Left colon (tissue), 2 donors: ENCODE measurements at places on chromosomes 3 and 15. TPM values are rescaled to one million over a fixed set of nuclear protein-coding genes. Genes with fewer than 3 reads are reported as not detected.
A peak's percentile ranks its signal among the peaks of the same experiment; 100 is the strongest.

DNA sequence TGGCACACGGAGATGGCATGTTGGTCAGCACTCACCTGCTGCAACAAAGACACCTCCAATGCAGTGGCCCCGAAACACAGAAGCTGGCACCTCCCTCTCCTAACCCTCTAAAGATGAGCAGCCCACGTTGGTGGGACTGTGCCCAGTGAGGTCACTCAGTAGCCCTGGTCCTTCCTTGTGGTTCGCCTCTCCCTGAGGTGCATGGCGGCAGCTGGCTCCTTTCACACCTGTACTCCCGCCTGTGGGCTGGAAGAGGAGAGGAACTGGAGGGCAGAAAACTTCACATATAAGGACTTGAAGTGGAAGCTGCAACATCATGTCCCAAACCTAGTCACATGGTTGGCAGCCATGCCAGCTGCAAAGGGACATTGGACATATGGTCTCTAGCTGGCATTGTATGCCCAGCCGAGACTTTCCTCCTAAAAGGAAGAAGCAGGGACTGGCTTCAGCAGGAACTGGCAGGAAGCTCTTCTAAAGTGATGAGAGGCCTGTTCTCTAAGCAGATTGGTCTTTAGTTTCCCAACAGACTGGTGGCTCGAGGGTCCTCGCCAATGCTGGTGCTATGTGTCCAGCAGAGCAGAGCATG is 10.8 kb upstream of the C3orf22 start:
- DNase-seq: no peak

DNA sequence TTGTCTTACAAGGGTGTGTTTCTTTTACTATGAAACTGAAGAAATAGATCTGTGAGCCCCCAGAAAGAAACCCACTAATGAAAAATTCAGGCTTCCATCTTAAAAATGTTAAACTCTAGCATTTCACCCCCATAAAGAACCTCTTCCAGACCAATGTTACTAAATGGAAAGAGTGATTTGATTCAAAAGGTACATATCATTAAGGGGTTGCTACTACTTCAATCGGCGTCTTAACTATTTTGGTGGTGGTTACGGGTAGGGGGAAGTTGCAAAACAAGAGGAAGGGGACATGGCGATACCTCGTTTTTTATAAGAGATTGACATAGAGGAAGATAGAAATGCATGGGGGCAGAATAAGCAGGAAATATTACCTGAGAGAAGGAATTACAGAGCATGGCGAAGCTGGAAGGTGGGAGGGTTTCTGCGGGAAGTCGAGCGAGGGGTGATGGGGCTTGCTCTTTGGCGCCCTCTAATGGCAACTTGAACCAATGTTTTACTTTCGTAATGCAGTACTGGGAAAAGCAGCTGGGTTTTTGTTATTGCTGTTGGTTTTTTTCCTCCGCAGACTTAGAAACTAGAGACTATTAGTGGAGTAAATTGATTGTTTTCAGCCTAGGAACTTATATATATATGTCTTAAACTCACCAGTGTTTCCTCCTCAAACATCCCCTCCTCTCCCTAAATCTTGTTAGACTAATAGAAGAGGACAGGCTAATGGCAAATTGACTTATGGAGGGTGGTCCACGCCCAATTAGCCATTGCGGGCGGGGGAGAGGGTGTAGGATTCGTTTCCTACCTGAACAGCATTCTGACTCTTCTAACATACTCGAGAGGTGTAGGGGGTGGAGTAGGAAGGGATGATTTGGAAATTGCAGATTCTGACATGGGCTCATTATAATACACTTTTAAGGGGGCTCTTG is 11.3 kb upstream of the SOX2 start:
- peak; percentile 62 for DNase-seq

The TJP1 gene
- 86.4 TPM for total RNA-seq

The WNT5A gene
- 4.0 TPM for total RNA-seq

GRCh38 chr3:187085021-187085666 is 54.2 kb downstream of the RPL39L start:
- no peak for DNase-seq

The DNAH12 gene
- 0.17 TPM for total RNA-seq

The RBSN gene
- total RNA-seq: 13.8 TPM

- no peak for DNase-seq
These were observed 312.1 kb downstream of the TAFA4 start for GRCh38 chr3:68620211-68620610.

DNA sequence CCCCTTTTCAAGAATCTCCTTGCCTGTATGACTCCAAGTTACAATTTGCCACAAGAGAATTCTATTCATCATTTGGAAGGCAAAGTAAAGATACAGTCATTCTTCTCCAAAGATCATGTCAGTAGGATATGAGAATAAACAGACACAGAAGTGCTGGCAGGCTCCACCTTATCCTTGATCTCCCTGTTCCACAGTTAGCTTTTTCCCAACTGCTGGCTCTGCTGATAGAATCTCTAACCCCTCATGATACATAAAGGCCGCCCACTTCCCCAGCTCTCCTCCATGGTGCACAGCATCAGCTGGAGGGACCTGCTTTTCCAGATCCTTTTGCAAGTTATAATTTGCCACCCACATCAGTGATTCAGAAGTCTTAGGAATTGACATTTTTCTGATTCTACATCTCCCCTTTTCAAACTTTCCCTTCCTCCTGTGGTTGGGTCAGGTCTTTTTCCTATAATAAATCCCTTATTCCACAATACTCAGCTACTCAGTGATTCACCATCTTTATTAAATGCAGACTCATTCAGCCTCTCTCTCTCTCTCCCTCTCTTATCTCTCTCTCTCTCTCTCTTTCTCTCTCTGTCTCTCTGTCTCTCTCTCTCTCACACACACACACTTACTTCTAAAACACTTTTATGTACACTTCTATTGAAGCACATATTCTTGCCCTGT is 465.4 kb downstream of the GBE1 start:
- DNase-seq: no peak

The NEK10 gene
- 0.98 TPM for total RNA-seq

GRCh38 chr3:51099794-51100535 is 285.1 kb upstream of the MANF start:
- DNase-seq: peak; percentile 63

DNA sequence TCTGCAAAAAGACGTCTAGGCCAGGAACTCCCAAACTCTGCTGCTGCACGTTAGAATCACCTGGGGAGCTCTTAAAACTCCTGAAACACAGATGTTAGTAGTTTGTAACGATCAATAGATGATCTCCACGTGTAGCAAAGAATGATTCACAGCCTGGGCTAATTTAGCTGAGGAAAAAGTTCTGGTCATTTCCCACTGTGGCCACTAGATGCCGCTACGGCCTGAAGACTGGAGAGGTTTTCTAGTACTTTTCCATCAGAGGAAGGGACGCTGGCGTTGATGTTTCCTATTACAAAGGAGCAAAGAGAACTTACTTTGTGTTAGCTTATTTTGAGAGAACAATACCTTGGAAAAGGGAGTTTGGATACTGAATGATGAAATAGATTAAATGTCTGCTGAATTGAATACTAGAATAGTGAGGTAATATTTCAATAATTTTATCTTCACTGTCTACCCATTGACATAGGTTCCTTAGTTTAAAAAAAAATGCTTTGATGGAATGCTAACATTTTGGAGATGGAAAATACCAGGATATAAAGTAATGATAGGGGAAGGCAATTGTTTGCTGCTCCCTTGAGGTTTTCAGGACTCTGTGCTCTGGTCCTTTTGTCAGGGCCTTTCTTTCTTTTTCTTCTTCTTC is 159.1 kb downstream of the P3H2 start:
- peak; percentile 73 for DNase-seq

GRCh38 chr15:76334438-76335306 is 1.9 kb upstream of the ISL2 start:
- DNase-seq: no peak

The MLH1 gene
- 17.3 TPM for total RNA-seq

The BSN gene
- 0.24 TPM for total RNA-seq

The BUB1B gene
- 10.4 TPM for total RNA-seq

GRCh38 chr3:107446706-107447105 is 69.5 kb downstream of the CCDC54 start:
- DNase-seq: no peak

- DNase-seq: peak; percentile 42
These were observed 610 bp downstream of the ARID3B start for GRCh38 chr15:74541494-74542165.

The FBXL2 gene
- total RNA-seq: 0.46 TPM

DNA sequence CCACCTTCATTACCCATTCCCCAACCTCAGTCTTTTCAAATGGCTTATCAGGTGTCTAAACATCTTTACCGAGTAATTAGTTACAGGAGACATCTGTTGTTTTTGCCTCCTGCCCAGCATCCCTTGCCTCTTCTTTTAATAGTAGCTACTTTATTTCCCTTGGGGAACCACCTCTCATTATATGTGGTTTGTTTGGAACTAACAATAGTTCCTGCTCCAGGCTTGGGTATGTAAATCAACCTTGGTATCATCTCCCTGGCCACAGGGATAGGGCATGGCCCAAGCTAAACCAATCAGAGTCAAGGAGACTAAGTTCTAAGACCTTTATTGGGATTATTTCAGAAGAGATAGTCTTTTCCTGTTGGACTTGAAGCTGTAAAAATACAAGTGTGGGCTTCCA is 76.6 kb downstream of the ETV5 start:
- no peak for DNase-seq

The GUCA1C gene
- total RNA-seq: not detected

- no peak for DNase-seq
These were observed 113.1 kb upstream of the ABHD17C start for GRCh38 chr15:80581976-80582375.

GRCh38 chr3:44772099-44772442 is 10.5 kb downstream of the KIF15 start:
- no peak for DNase-seq

DNA sequence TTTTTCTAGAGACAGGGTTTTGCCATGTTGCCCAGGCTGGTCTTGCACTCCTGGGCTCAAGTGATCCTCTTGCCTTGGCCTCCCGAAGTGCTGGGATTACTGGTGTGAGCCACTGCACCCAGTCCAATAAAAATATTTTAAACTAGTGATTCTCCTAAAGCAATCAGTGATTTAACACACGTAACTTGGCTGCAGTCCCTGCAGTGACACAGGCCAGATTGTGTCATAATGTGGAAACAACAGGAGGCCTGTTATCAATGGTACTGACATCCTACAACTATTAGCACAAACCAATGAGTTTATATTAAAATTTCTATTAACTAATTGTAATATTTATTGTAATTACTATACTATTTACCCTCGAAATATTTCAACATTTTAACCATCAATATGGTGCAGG is 1.6 kb upstream of the SEC61A1 start:
- no peak for DNase-seq

The C15orf39 gene
- total RNA-seq: 26.9 TPM

DNA sequence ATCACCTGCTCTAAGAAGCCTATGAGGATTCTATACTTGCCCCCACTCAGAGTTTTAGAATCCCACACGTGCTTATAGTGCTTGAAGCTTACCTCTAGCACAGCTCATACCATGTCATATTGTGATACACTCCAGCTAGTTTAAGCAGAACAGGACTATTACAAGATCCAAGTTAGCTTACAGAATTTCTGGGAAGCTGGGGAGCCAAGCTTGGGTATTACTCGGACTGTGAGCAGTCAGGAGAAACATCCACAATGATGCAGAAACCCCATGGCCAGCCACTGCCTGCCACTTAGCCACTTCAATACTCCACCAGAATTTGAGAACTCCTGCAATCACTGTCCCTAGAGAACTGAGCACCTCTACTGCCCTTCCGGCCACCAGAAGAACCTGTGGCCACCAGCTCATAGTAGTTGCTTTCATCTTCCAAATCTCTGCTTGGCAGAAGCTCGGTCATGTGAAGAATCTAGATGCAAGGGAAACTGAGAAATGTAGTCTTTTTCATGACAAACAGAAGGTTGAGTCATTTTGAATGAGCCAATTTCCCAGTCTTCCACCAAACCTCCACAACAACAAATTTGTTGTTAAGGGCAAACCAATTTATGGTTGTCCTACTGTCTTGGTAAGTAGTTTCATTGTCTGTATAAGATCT is 27.7 kb upstream of the SSR3 start:
- no peak for DNase-seq
